Glutamatergic neuron (in vitro differentiated cells): ENCODE measurements at places on chromosomes 12 and 14. TPM values are rescaled to one million over a fixed set of nuclear protein-coding genes. Genes with fewer than 3 reads are reported as not detected.

- H3K4me1 ChIP-seq = no peaks in the 10 kb centered on the region
- no peak for DNase-seq
- no peak overlapping the region for H3K4me3 ChIP-seq
- no peak overlapping the region for H3K27ac ChIP-seq
- peaks cover 7% of the 10 kb centered on the region for H3K36me3 ChIP-seq
Observed at GRCh38 chr12:93638095-93638494, 39.1 kb upstream of the CRADD start.

DNA sequence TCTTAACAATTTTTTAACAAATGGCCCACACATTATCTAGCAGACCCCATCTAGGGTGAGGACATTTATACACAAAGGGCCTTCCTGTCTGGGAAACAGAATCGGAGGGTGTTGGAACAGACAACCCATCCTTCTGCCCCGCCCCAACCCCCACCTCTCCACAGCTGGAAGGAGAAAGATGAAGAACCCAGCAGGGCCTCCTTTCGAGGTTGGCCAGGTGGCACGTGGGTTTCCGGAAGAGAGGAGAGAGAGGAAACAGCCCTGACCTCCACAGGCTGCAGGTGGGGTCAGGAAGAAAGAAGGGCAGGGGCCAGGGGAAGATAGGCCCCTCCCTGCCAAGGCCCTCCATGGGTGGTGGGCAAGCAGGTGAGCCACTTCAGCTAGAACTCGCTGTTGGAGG is 57.2 kb downstream of the LRRC74A start:
- no peak overlapping the region for H3K4me3 ChIP-seq
- peaks cover 5% of the 10 kb centered on the region for H3K27me3 ChIP-seq
- H3K36me3 ChIP-seq = no peaks in the 10 kb centered on the region
- H3K27ac ChIP-seq = no peak overlapping the region
- no peak for DNase-seq
- H3K4me1 ChIP-seq = peaks cover 10% of the 10 kb centered on the region

- no peak overlapping the region for H3K27ac ChIP-seq
- H3K36me3 ChIP-seq = no peaks in the 10 kb centered on the region
- no peak overlapping the region for H3K4me3 ChIP-seq
- no peaks in the 10 kb centered on the region for H3K4me1 ChIP-seq
- no peaks in the 10 kb centered on the region for H3K27me3 ChIP-seq
Observed at GRCh38 chr12:64595863-64596793, 14.2 kb upstream of the RASSF3 start.

DNA sequence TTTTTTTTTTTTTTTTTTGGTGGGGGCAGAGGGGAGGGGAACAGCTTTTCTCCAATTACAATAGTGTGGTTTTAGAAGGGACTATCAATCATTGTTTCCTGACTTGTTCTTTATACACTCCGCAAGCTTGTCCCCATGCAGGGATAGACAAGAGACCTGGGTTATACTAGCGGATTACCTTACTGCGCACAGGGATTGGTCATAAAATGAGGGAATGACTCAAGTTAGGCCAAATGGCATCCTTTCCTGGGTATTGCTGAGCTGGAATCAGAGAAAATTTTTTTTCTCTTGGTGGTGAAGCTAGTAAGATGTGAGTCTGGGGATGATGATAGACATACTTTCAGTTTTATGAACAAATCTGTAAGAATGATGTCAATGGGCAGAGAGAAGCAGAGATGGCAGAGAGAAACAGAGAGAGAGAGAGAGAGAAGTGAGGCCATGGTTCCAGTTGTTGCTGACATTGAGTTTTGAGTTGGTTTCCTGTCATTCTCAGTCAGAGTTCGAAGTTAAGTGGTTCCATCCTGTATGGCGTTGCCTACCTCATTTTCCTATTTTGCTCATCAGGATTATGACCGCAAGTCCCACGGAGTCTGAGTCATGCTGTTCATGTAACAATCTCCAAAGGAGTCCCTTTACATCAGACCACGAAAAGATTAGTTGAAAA is 59.1 kb upstream of the OTOGL start:
- no peak overlapping the region for H3K27ac ChIP-seq
- H3K4me3 ChIP-seq = no peak overlapping the region
- no peaks in the 10 kb centered on the region for H3K36me3 ChIP-seq
- H3K27me3 ChIP-seq = no peaks in the 10 kb centered on the region

GRCh38 chr12:62484233-62484632 is 17.6 kb downstream of the MON2 start:
- no peak overlapping the region for H3K27ac ChIP-seq
- DNase-seq = no peak
- H3K36me3 ChIP-seq = no peaks in the 10 kb centered on the region

DNA sequence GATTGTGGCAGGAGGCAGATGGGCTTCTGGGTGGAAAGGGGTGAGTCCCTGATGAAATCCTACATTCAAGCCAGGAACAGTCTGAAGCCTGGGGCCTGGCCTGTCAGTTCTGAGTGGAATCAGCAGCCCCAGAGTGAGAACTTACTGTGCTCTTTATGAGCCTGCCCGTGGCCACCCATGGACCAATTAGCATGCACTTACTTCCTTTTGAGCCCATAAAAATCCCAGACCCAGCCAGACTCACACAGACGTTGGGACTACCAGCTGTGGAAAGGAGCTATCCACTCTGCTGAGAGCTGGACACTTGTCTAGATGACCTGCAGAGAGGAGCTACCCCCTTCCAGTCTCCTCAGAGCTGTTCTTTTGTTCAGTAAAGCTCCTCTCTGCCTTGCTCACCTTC is 104.5 kb downstream of the MNAT1 start:
- H3K4me1 ChIP-seq = peaks cover 11% of the 10 kb centered on the region
- DNase-seq = no peak
- no peak overlapping the region for H3K27ac ChIP-seq
- no peak overlapping the region for H3K4me3 ChIP-seq
- peaks cover 5% of the 10 kb centered on the region for H3K36me3 ChIP-seq

DNA sequence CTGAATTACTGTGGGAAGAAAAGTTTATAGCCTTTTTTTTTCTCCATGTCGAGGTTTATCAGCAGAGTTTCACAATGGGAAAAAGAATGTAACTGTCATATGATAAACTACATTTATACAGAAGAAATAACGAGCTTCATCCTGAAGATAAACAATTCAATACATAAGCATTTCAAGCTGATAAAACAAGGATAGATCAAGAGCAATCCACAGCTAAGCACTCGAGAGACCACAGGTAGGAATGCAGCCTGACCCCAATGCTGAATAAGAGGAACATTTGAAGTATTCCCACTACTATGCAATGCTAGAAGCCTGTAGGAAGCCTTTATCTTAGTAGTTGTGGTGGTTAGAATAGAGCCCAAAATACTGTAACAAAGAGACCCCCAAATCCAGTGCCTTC is 32.6 kb upstream of the DAAM1 start:
- no peaks in the 10 kb centered on the region for H3K36me3 ChIP-seq
- H3K4me1 ChIP-seq = no peaks in the 10 kb centered on the region
- no peak for DNase-seq

DNA sequence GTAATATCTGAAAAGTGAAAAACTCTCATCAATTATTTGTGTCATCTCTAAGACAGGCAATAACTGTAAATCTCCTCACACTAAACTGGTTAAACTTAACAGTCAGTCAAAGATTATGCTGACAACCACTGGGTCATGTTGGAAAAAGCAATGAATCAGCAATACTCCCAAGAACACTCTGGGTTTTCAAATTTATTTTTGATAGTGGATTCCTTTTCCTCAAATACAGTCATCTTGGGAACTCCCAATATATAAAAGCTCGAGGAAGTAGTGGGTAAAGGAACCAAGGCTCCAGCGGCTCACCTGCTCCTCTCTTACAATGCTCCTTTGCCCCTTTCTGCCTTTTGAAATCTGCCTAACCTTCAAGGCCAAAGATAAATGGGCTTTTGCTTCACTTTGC is 70.0 kb downstream of the ARMH4 start:
- no peak overlapping the region for H3K27ac ChIP-seq
- no peaks in the 10 kb centered on the region for H3K4me1 ChIP-seq
- H3K36me3 ChIP-seq = no peaks in the 10 kb centered on the region
- peaks cover 2% of the 10 kb centered on the region for H3K27me3 ChIP-seq

DNA sequence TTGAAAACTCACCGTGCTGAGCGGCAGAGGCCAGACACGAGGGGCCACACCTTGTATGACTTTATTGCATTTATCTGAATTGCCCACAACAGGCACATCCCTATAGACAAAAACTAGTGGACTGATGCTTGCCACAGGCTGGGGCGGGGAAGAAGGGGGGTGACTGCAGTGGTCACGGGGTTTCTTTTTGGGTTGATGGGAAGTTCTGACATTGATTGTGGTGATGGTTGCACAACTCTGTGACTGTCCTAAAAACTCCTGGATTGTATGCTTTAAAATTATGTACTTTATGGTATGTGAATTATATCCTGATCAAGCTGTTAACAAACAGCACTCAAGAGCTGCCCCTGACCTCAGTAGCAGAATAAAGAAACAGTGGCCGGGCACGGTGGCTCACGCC is 25.7 kb downstream of the DHX37 start:
- no peak for DNase-seq
- peaks cover 2% of the 10 kb centered on the region for H3K4me1 ChIP-seq
- no peak overlapping the region for H3K27ac ChIP-seq
- peaks cover 5% of the 10 kb centered on the region for H3K27me3 ChIP-seq
- no peak overlapping the region for H3K4me3 ChIP-seq

GRCh38 chr12:4025181-4026019 is 152.2 kb upstream of the PARP11 start:
- no peak for DNase-seq
- peaks cover 11% of the 10 kb centered on the region for H3K27me3 ChIP-seq
- peaks cover 5% of the 10 kb centered on the region for H3K36me3 ChIP-seq
- no peak overlapping the region for H3K4me3 ChIP-seq

- no peaks in the 10 kb centered on the region for H3K4me1 ChIP-seq
- no peaks in the 10 kb centered on the region for H3K36me3 ChIP-seq
- H3K27ac ChIP-seq = no peak overlapping the region
- H3K4me3 ChIP-seq = no peak overlapping the region
- no peaks in the 10 kb centered on the region for H3K27me3 ChIP-seq
Observed at GRCh38 chr14:54771411-54772027, 131.1 kb downstream of the GCH1 start.

DNA sequence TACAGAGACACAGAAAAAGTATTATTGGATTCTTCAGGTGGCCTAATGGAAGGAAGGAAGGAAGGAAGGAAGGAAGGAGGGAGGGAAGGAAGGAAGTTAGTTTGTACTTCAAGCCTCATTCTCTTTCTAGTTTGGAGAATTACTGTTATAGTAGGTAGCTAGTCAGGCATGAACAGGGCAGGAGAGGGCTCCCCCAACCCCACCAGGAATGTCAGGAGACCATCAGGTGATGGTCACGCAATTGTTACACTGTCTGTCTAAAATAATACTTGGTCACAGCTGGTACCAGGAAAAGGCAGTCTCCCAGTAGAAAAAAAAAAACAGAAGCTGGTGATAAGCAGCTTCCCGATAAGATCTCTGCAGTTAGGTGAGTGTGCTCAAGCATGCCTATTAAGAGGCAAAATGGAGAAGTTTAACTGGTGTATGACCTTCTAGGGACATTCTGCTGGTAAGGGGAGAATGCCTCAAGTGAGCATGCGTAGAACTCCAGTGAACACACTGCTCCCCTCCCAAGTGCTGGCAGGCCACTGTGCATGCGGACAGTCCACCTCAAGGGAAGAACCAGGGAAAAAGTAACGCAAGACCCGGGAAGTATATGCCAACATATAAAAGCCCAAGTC is 358.4 kb upstream of the SOX5 start:
- no peak for DNase-seq
- no peaks in the 10 kb centered on the region for H3K27me3 ChIP-seq
- no peak overlapping the region for H3K4me3 ChIP-seq
- no peaks in the 10 kb centered on the region for H3K4me1 ChIP-seq
- no peak overlapping the region for H3K27ac ChIP-seq

DNA sequence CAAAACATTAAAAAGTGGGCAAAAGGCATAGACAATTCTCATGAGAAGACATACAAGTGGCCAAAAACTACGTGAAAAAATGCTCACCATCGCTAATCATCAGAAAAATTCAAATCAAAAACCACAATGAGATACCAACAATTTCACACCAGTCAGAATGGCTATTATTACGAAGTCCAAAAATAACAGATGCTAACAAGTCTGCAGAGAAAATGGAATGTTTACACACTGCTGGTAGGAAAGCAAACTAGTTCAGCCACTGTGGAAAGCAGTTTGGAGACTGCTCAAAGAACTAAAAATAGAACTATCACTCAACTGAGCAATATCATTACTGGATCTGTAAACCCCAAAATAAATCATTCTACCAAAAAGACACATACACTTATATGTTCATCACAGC is 76.2 kb downstream of the PRKD1 start:
- DNase-seq = no peak
- H3K27ac ChIP-seq = no peak overlapping the region
- no peaks in the 10 kb centered on the region for H3K27me3 ChIP-seq
- H3K4me1 ChIP-seq = no peaks in the 10 kb centered on the region
- peaks cover 11% of the 10 kb centered on the region for H3K36me3 ChIP-seq

- H3K4me1 ChIP-seq = no peaks in the 10 kb centered on the region
Observed at GRCh38 chr12:88781909-88782308, 201.6 kb upstream of the KITLG start.

- DNase-seq = no peak
- peaks cover 5% of the 10 kb centered on the region for H3K36me3 ChIP-seq
- no peak overlapping the region for H3K27ac ChIP-seq
- H3K4me3 ChIP-seq = no peak overlapping the region
- H3K27me3 ChIP-seq = peaks cover 10% of the 10 kb centered on the region
Observed at GRCh38 chr12:95642583-95642982, 91.3 kb upstream of the USP44 start.

DNA sequence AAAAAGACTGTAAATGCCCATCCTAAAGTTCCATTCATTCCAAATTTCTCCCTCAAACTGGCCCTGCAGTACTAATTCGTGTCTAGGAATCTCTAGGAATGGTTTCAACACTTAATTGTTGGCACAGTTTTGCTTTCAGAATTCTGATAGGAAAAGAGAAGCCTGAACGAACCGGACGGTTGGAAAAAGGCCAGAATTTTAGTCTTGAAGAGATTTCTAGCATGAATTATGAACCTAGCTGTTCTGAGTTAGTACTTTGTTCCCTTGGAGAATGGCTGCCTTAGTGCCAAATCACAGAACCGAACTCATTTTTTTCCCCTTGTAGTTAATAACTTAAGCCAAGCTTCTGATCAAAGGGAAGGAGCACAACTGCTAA is 262.6 kb downstream of the ADAMTS20 start:
- no peak overlapping the region for H3K4me3 ChIP-seq

DNA sequence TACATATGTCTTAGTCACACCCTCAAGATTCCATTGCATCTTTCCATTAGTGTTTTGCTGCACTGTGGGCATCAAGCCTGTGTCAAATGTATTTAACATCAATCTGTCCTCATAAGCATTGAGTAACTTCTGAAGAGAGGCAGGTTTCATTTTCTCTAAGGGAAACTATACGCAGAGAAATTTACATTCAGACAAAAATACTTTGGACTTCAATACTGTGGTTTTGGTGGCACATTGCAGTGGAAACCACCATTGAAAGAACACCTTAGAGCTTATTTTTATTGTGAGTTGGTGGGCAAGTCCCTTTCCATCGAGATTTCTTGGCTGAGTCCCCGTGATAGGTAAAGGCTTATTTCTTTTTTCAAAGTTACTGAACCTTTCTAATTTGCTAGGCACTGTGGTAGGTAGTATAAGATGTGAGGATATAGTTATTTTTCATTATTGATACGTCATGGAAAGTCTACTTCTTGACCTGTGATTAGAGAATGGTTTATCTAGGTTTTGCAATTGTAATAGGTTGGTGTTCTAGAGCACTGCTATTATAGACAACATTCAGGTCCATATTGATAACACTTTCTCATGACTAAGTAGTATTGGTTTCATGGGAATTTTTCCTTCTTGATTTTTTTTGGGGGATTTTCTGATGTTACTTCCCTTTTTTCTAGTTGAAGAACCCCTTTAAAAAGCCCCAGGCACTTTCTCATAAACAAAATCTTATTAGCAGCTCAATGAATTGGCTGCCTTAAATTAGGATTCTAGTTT is 81.9 kb downstream of the CFAP54 start:
- no peak overlapping the region for H3K27ac ChIP-seq

The CIROP gene
- total RNA-seq = not detected

The OTX2 gene
- 18.8 TPM for total RNA-seq

The GARIN6 gene
- total RNA-seq = not detected
